Stimulated activated CD4-positive, alpha-beta T cell treated with anti-CD3 and anti-CD28 coated beads, Interleukin-4, amount 100 ng/mL, for 48 hours (primary cell): ENCODE measurements at places on chromosomes 11 and 22.

- DNase-seq, result no peak
Observed at GRCh38 chr11:133656082-133656635, 123.9 kb upstream of the OPCML start.

GRCh38 chr22:37462983-37463382, 23.2 kb downstream of the MFNG start:
- DNase-seq, result no peak

GRCh38 chr11:133927690-133928627, 28.8 kb downstream of the IGSF9B start:
- DNase-seq, result peak; percentile 63

GRCh38 chr11:104619751-104620150, 278.5 kb downstream of the CASP12 start:
- DNase-seq, result no peak

DNA sequence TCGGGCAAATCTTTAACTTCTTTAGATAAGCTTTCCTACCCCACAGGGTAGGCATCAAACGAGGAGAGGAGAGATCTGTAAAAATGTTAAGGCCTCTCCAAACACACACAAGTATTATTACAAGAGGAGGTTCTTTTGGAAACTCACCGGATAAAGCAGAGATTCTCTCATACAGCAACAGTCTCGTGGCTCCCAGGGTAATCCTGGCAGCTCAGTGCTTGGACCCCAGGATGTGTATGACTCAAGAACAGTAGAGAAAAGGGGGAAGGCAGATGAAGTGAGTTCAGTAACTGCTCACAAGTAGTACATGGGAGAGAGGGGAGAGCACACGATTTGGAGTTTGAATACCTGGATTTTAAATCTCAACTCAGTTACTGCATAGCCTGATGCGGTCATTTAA, 120.9 kb downstream of the FEZ1 start:
- no peak for DNase-seq

DNA sequence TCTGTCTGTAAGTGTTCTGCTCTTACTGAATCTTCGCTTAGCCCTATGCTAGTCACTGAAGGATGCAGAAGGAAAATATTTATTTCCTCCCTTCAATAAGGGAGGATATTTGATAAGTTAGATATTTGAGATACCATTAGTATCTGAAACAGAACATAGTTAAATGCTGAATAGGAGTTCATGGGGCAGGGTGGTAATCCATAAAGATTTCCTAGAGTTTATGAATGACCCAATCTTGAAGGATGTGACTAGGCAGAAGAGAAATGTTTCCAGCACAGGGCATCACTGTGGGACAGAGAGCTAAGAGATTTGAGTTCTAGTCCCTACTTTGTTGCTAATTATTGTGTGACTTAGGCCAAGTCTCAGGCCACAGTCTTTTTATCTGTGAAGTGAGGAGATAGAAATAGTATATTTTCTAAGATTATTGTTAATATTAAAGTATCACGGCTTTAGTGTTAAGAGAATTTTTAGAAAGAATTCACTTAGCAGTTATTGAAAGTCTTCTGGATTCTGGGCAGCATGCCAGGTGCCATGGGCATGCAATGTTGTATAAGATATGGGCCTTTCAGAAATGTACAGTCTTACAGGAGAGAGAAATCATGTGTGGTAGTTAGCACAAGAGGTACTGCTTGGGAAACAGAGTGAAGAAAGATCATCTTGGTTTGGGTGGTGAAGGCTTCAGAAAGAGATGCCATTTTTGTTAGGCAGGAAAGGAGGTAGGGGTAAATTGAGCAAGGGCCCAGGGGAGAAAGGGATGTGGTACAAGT, 24.0 kb downstream of the SWAP70 start:
- no peak for DNase-seq

GRCh38 chr11:66347425-66348276, at the start of gene B4GAT1:
Gene B4GAT1 (minus strand): TSS chr11:66347629. CDS start chr11:66347545, 84 bp downstream.
- DNase-seq, result peak; percentile 80

DNA sequence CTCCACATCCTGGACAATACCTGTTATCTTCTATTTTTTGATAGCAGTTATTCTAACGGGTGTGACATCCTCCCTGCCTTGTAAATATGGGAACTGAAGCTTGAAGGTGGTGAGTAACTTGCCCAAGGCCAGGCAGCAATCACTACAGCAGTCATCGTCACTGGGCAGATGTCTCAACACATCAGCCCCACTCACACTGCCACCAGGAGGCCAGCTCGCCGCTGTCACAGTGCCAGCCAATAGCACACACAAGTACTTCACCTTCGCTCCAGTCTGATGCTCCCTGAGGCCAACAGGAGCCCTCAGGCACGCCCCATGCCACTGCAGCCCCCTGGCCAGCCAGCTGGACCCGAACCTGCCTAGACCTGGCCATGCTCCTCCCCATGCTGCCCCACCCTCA, 4.9 kb upstream of the TTLL1 start:
- DNase-seq, result no peak

- DNase-seq, result no peak
Observed at GRCh38 chr11:123375832-123376231, 54.2 kb upstream of the GRAMD1B start.

- DNase-seq, result no peak
Observed at GRCh38 chr22:33811686-33812085, 108.6 kb downstream of the LARGE1 start.

- DNase-seq, result no peak
Observed at GRCh38 chr22:19110646-19111045, 11.6 kb downstream of the DGCR2 start.

- DNase-seq, result no peak
Observed at GRCh38 chr11:65430406-65431217, 8.0 kb downstream of the NEAT1 start.

GRCh38 chr11:77665240-77665965, 27.8 kb upstream of the CLNS1A start:
- no peak for DNase-seq

DNA sequence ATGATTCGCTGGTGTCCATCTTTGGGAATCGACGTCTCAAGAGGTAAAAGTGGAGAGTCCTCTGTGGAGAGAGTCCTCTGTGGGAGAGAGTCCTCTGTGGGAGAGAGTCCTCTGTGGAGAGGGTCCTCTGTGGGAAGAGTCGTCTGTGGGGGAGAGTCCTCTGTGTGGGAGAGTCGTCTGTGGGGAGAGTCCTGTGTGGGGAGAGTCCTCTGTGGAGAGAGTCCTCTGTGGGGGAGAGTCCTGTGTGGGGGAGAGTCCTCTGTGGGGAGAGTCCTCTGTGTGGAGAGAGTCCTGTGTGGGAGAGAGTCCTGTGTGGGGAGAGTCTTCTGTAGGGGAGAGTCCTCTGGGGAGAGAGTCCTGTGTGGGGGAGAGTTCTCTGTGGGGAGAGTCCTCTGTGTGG, 3.1 kb downstream of the PRDX5 start:
- no peak for DNase-seq

DNA sequence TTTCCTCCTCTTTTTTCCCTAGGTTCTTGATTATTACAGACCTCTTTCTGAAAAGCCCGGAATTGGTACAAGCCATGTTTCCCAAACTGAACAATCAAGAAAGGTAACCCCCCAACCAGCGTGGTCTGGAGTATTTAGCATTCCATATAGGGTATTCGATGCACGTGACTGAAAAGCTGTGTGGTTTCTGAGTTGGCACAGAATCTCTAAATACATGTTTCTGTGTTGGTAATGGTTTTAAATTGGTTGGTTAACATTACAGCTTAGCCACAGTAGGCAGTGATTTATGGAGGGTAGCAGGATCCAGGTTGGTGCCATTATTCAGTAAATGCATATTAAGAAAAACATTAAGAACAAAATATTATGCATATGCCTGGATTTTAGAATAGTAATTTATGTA, 46.8 kb downstream of the ATXN10 start:
- no peak for DNase-seq

- DNase-seq, result no peak
Observed at GRCh38 chr11:131724436-131724975, 354.1 kb downstream of the NTM start.

- no peak for DNase-seq
Observed at GRCh38 chr11:6388748-6389147, 1.5 kb upstream of the SMPD1 start.

DNA sequence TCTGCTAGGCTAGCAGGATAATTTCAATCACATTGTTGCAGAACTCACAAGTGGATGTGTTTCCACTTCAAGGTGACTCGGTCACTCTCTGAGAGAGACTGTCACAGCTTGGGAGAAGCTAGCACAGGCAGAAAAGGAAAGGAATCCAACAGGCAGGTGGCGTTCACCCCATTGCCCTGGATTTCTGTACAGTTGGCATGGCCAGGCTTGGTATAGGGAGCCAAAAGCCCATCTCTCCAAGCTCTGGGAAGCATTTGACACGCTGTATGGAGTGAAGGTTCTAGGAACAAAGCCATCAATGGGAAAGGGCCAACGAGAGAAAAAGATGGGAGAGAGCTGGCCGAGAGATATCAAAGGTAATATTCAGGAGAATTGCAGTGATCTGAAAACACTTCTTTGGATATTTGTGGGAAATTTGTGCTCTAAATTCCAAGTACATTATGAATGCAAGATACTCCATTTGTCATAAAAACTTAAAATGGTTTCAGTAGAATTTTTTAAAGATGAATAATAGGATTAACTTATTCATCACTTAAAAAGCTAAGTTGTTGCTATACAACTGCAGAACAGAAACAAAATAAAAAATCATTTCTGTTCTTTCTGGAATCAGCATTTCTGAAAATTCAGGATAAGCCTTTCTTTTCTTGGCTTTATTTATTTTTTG, 223.5 kb upstream of the NTM start:
- no peak for DNase-seq

- no peak for DNase-seq
Observed at GRCh38 chr11:119483881-119484371, 61.0 kb upstream of the THY1 start.

- no peak for DNase-seq
Observed at GRCh38 chr11:134482865-134483264, 70.8 kb upstream of the B3GAT1 start.

- no peak for DNase-seq
Observed at GRCh38 chr11:74611369-74611861, 19.0 kb downstream of the POLD3 start.

DNA sequence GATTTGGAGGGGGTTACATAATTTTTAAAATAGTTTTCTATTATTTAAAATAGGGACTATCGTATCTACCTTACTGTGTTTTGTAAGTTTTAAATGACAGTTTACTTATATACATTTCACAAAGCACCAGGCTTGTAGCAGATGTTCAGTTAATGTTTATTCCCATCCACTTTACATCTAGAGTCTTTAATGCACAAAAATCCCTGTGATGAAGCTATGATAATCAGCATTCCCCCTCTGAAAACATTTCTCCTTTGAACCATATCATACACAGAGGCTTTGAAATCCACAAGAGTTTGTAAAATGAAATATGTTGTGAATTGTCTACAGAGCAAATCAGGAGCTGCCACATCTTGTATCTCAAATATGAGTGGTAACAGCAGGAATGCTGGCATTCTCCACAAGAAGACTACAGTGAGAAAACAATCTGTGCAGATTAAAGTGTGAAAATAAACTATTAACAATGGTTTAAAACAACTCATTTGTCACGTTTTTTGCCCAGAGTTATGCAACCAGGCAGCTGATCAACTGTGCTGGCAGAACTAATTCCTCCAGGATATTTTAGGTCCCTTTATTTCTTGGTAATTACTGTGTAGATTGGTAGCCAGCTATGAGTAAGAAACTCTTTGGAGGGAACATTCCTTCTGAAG, 699.1 kb upstream of the ARHGAP42 start:
- no peak for DNase-seq

GRCh38 chr22:25976356-25976755, 192.9 kb upstream of the SEZ6L start:
- no peak for DNase-seq

DNA sequence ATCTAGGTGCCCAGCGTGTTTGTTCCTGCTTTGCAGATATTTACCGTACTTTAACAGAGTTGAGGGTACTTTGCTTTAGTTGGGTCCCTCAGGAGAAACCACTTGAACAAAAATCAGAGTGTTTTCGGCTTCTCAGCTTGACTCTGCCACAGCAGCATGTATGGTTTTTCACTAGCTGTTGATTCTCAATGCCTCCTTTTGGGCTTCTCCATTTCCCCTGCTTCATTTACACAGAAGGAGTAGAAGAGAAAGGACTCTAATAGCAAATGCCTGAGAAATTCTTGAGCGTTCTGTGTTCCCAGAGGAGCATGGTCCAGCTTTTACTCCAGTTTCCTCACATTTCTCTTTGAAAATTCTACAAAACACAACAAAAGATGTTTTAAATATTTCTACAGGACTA, 252.1 kb upstream of the CCDC179 start:
- no peak for DNase-seq

GRCh38 chr11:46285173-46285572, 7.7 kb downstream of the CREB3L1 start:
- no peak for DNase-seq

- DNase-seq, result no peak
Observed at GRCh38 chr11:3041699-3042441, 15.4 kb downstream of the CARS1 start.

- no peak for DNase-seq
Observed at GRCh38 chr11:110318638-110319404, 22.4 kb upstream of the RDX start.

- DNase-seq, result no peak
Observed at GRCh38 chr11:110513259-110513801, 83.6 kb downstream of the FDX1 start.

DNA sequence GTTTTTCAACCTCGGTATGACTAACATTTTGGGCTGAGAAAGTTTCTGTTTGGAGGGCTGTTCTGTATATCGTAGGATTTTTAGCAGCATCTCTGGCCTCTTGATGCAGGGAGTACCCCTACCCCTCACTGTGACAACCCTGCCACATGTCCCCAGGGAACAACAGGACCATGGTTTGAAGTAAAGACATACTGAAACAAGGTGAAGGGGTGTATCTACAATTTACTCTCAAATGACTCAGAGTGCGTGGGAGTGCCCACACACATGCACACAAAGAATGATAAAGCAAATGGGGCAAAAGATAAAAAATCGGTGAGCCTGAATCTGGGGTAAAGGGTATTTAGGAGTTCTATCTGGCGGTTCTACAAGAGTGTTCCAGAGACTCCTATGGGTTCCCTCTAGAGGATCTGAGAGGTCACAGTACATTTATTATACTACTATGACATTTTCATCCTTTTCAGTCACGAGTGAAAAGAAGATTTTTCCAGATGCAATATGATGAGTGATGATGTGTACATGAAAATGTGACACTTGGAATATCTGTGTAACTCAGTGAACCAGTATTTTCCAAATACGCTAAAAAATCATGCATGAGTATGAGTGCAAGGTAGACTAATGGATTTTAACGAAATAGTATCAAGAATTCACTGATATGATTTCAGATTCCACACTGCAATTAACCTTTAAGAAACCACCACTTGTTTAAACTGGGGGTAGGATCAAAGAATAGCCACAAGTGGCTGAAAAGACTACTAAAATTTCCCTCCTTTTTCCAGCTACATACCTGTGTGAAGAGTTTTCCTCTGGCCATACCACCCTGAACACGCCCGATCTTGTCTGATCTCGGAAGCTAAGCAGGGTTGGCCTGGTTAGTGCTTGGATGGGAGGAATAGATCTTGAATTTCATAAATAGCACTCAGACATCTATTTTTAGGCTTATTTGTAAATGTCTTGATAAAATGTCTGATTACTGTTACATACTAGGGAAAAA, 56.3 kb upstream of the YPEL1 start:
- peak; percentile 32 for DNase-seq

GRCh38 chr22:20509344-20510047, 2.1 kb downstream of the MED15 start:
- DNase-seq, result no peak

GRCh38 chr11:35746356-35747153, 84.0 kb downstream of the TRIM44 start:
- no peak for DNase-seq

- DNase-seq, result no peak
Observed at GRCh38 chr22:39546889-39547586, 14.5 kb upstream of the RPS19BP1 start.
